ENCODE measurements at places on chromosomes 16 and 17.

- DNase-seq: peak; percentile 95
These were observed 17.1 kb upstream of the RHOT1 start for GRCh38 chr17:32124985-32125847.

- no peak for DNase-seq
These were observed 6.0 kb downstream of the C1QTNF8 start for GRCh38 chr16:1089822-1090619.

DNA sequence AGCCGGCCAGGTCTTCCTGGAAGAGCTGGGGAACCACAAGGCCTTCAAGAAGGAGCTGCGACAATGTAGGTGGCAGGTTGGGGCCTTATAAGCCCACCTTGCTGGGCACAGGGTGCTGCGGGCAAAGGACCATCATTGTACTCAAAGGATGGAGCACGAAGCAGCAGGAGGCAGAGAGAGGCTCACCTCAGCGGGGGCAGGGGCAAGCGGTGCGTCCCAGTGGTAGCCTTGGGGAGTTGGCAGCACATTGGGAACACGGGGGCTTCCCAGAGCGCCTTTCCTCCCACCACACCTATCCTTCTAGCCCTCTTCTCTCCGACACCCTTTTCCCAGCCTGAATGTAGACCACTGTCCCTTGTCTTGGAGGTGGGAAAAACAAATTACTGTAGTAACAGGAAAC lies 2.1 kb downstream of the CNP start:
- no peak for DNase-seq

DNA sequence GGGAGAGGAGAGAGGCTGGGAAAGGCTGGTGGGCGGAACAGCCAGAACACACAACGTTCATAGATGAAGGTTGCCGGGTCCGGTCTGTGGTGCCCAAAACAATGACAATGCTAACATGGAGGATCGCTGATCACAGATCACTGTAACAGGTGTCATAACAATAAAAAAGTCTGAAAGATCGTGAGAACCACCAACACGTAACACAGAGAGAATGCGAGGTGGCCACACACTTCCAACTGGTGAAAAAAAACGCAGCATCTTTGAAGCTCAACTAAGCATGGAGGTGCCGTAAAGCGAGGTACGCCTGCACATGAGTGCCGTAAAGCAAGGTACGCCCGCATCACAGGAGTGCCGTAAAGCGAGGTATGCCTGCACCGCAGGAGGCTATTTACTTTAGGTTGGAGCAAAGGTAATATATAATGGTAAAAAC lies 42.3 kb downstream of the ABR start:
- DNase-seq: peak; percentile 96

DNA sequence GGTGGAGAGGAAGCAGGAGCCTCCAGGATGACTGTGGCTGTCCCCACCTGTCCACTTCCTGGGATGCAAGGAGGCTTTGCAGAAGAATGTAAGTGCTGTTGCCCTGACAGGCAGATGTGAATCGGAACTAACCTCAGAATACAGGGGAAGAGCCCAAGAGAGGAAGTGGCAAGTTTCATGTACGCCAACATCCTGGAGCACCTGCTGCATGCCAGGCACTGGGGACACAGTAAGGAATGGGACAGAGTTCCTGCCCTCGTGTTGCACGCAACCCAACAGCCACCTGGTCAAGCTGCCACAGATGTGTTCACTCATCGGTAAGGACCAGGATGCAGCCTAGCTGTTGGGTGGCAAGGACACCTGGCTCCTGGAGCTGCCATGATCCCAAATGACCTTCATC lies 98.6 kb upstream of the RPL38 start:
- DNase-seq: no peak

GRCh38 chr17:10305398-10305797 lies 67.4 kb downstream of the MYH13 start:
- no peak for DNase-seq

DNA sequence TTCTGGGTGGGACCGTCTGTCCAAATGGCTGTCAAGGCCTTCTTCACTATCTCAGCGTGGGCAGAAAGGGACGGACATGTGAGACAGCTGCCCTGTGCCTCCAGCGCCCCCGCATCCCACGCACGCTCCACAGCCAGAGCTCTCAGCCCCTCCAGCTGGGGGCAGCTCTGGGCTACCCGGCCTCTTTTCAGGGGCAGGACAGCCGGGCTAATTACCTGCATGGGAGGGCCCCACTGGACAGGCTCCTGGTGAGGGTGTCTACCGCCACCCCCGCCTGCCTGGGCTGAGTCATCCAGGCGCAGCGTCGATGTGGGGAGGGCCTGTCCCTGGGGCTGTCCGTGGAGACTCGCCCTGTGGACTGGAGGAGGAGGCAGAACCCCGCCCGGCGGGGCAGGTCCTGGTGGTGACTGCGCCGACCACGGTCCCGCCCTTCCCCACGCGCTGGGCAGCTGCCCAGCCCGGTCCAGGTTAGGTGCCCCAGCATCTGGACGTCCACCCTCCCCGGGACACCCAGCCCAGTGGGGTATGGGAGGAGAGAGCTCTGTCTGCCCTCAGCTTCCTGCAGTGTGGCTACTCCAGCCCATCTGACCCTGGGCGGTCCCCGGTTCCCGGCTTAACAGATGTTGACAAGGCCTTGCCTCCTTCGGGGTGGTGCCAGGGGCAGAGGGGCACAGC lies 5.9 kb upstream of the METRNL start:
- DNase-seq: no peak

DNA sequence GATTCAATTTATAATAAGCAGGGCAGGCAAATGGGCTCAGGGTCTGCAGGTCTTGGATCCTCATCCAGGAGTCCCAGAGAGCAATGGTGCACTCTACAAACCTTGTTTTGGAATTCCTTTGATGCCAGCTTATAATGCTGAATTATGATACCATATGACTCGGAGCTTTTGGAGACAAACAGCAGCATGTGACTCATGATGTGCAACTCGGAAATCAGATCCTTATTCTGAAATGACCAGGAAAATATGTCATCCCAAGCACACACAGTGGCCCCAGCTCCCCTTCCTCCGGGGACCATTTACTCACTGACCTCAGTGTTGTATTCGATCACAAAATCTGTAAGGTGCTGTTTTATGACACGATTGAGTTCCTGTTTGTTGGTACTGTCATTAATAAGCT lies 20.2 kb upstream of the UMOD start:
- no peak for DNase-seq

Data from NCI-H82 (cell line).